ENCODE measurements at places on chromosomes 11 and 22.

DNA sequence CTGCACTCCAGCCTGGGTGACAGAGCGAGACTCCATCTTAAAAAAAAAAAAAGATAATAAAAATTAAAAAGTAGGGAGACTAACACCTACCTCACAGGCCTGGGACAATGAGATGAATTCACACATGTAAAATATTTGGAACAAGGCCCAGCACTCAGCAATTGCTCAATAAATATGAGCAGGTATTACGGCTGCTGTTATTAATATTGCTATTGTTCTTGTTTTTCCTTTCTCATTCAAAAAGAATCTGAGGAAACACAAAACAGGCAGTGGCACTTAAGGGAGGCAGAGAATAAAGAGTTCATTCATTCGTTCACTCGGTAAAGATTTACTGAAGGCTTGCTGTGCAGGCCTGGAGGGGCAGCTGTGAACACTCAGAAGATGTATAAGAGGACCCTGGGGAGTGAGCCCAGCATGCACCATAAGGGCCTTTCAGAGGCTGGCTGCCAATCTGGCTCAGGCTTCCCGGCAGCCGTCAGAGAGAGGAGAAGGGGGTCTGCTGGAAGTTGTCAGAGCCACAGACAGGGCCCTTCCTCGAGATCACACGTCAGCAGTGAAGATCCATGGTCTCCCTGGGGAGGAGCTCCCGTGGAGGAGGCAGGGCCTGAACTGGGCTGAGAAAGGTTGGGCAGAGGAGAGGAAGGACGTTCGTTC lies 51.6 kb upstream of the TCF20 start:
- DNase-seq, result no peak

GRCh38 chr11:67303835-67304411 lies 593 bp downstream of the SSH3 start:
- DNase-seq, result no peak

DNA sequence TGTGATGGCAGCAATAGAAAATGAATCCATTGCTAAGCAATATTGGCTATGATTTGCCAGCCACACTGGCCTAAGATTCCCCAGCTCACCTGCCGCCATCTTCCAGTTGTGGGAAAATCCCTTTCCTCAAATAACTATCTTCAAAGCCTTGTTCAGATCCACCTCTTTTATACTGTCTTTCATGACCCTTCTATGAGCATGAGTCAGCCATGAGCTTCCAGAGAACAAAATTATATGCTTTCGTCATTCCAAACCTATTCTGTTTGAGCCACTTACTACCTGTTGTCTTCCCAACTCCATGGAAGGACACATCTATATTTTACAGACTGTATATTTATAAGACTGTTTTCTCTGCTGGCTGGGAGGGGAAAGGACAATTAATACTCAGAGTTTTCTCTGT lies 25.0 kb upstream of the PRSS23 start:
- no peak for DNase-seq

DNA sequence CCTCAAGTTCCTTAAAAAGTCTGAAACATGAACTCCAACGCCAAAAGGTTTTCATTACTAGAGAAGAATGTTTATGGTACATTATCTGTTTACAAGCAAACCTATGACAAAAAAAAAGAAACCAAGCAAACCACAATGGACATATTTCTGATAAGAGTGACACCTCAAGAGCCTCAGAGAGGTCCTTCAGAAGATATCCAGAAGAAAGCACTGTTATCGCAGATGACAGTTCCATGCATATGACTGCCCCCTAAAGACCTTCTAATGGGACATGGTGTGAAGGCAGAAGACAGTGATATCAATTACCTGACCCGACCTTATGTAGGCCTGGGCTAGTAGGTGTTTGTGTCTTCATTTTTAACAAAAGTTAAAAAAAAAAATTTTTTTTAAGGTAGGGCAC lies 3.1 kb downstream of the HDHD5 start:
- no peak for DNase-seq

GRCh38 chr11:123393312-123393927 lies 36.6 kb upstream of the GRAMD1B start:
- no peak for DNase-seq

DNA sequence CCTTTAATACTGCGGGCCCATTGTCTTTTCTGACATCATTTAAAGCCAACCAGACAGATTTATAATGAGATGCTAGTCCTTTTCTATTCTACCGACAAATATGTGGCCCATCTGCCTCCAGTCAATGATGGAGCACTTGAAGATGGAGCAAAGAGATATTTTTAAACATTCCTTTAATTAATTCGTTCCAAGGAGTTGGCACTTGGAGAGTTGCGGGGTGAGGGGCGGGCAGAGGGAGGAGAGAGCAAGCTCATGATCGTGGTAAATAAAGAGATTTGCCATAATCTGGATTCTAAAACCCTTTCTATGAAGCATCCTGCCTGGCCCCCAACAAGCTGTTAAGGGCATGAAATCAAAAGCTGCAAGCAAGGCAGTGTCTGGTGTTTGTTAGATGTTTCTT lies 5.0 kb downstream of the SLC1A2 start:
- no peak for DNase-seq

GRCh38 chr11:44893308-44893822 lies 57.3 kb downstream of the TP53I11 start:
- DNase-seq, result no peak

DNA sequence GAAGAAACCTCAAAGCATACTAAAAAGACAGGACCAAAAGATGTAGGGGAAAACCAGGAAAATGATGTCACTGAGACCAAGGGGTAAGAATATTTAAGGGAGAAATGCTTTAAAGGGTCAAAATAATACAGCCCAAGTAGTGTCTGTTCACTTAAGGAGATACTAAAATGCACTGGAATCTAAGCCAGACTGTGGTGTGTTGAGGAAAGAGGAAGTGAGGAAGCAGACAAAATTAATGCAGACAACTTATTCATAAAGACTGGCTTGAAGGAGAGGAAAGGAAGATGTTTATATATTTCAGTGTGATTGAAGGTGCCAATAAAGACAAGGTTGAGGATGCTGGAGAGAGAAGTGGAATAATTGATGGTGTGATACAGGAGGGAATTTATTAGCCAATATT lies 15.7 kb downstream of the ZNF215 start:
- no peak for DNase-seq

GRCh38 chr11:61951484-61952135 lies 1.5 kb downstream of the BEST1 start:
- no peak for DNase-seq

DNA sequence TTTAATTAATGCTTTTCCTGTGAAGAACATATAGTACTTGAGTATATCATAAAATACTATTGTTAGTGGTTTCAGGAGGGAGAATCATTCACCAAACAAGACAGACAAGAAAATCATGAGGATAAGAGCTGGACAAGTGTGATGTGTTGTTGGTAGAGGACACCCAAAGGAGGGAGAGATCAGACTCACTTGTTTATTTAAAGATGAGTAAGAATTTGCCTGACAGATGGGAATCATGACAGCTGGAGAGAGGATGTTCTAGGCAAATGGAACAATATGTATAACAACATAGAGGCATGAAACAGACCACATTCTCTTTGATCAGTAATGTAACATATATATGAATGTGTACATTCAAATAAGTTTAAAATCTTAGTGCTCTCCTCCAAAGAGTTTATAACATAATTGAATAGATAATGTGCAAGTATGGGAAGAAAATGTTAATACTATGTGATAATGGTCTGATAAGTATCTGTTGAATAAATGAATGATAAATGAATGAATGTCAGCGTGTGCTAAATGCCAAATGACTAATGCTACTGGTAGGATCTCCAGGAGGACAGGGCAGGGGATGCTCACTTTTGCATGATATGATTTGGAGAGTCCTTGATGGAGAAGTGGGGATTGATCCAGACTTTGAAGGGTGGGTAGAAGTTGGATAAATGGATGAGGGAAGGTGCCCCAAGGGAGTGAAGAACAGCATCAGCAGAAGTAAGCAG lies 228.9 kb upstream of the SORL1-AS1 start:
- no peak for DNase-seq

DNA sequence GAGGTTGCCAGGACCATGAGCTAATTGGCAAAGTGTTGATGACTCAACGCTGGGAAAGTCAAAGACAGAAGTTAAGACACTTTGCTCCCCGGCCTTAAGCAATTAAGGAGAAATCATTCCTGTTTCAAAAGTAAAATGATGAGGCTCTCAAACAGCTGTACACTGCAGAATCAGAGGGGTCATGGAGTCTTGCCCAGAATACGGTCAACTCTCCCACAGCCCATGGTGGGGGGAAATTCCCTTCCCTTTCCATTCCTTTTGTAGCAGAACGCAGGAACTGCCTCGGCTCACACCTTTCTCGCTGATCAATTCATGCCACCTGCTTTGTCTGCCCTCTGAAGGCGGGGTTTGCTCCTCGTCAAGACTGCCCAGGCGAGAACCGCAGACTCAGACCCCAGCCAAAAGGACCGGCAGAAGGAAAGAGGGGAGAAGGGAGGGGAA lies 52.8 kb downstream of the MN1 start:
- no peak for DNase-seq

DNA sequence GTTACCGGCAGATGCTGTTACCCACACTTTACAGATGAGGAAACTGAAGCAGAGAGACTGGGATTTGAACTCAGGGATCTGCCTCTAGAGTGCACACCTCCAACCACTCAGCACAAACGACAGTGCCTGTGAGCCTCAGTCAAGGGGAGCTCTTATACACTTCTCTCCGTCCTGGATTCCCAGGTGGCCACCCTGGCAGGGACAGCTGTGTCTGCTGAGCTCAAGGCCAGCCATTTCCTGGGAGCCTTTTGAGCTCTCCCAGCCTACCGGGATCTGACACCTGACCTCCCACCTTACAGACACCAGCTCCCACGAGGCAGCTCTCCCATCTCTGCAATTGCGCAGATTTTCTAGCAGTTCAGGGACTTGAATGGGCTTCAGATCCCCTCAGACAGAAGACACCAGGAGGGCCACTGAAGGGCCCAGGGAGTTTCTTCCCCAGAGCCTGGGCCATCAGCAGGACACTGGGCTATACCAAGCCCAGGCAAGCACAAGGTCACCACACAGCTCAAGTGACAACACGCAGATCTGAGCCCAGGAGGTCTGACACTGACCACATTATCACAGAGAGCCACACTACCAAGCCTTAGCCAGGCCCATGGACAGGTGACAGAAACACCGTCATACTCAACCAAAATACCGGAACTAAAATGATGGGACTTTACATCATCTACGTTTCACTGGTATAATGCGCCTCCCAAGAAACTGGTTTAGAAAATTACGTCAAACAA lies 17.1 kb downstream of the PDGFB start:
- DNase-seq, result no peak

DNA sequence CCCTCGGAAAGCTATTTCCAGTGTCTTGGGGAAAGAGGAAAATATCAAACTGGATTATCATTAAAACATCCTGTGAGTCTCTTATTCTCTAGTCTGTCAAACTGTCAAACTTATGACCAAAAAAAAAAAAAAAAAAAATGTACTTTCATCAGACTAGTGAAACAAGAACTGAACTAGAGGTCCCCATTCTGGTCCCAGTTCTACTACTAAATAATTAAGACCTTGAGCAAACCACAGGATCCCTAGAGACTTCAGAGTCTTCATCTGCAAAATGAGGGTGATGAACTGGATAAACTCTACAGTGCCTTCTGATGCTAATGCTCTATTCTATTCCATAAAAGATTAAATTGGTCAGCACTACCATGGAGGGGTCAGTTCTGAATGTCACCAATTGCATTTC lies 105.8 kb downstream of the SERGEF start:
- no peak for DNase-seq

- no peak for DNase-seq
These were observed 33.5 kb downstream of the MMP7 start for GRCh38 chr11:102497061-102497460.

- no peak for DNase-seq
These were observed 127.1 kb upstream of the OR9Q1 start for GRCh38 chr11:57896361-57897145.

GRCh38 chr22:36930041-36930935 lies 16.9 kb downstream of the CSF2RB start:
- DNase-seq, result no peak

GRCh38 chr11:47850337-47850736 lies 2.2 kb upstream of the NUP160 start:
- no peak for DNase-seq

DNA sequence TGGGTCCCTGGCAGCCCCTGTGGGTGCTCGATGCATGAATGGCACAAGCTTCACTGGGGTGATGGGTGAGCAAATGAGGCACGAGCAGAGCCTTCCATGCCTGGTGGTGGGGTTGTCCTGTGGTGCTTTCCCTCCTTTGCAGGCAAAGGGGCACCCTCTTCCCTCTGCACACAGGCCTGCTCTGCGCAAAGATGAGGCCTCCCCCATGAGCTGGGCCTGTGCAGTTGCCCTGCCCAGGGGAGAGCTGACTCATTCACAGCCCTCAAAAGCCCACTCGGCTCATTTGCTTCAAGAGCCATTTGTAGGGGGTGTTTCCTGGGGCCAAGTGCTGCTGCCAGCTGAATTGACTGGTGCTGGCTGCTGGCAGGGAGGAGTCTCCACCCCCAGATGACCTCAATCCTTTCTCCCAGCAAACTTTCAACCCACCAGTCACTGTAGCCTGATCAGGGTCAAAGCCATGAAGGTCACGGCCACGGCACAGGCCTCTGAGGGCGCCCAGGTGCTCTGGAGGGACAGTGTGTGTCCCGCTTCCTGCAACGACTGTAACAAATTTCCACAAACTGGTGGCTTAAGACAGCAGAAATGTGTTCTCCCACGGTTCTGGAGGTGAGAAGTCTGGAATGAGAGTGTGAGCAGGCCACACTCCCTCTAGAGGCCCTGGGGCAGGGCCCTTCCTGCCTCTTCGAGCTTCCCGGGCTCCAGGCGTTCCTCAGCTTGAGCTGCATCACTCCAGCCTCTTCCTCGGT lies 48.8 kb upstream of the ANO1 start:
- DNase-seq, result no peak

GRCh38 chr11:119338318-119338890 lies 2.3 kb downstream of the C1QTNF5 start:
- DNase-seq, result peak; percentile 39

- DNase-seq, result no peak
These were observed 56.6 kb downstream of the CSNK2A3 start for GRCh38 chr11:11296434-11296833.

GRCh38 chr11:69812946-69813345 lies 6.3 kb downstream of the FGF3 start:
- DNase-seq, result no peak

DNA sequence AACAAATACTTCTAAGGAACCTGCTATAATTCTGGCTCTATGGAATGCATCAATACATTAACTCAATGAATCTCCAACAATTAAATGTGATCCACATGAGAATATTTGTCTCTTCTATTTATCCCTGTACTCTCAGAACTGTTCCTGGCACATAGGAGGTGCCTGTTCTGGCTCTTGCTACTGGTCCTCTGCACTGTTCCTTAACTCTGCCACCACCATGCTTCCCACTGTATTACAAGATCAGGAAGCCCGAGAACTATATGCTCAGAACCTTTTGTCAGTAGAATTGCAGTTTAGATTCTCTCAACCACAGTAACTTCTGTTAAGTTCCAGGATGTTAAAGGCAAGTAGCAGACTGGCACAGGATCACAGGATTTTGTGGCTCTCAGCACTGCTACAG lies 376.3 kb upstream of the CCDC90B start:
- DNase-seq, result no peak

All from activated B cell treated with CpG ODN at 0.5 μM for 24 hours (primary cell).